Central memory CD4-positive, alpha-beta T cell (primary cell): ENCODE measurements at places on chromosomes 1 and 21.

- no peak for DNase-seq
Observed at GRCh38 chr1:79974659-79975058, 968.1 kb upstream of the ADGRL4 start.

GRCh38 chr1:174769961-174770549 lies 229.7 kb upstream of the CACYBP start:
- DNase-seq = peak; percentile 42

GRCh38 chr1:232123775-232124659 lies 497.4 kb downstream of the DISC1 start:
- no peak for DNase-seq

GRCh38 chr1:30842697-30843354 lies 65.7 kb downstream of the SDC3 start:
- DNase-seq = no peak

DNA sequence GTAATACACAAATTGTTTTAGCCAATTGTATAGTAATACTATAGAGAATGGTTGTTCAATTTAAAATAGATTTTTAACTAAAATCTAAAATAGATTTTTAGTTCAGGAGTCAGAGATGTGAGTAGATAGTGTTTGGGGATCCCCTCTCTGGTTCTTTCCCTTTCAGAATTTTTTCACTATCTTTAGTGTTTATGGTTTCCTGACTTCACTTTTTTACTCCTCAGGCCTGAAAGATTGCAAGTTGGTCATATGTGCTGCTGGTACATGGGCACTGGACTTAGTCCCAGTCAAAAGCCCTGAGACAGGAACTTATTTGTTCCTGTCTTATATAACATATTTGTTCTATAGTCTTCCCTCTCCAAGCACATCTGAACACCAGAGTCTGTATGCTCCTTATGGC lies 96.8 kb upstream of the ATP1B1 start:
- no peak for DNase-seq

- DNase-seq = no peak
Observed at GRCh38 chr1:54465351-54465811, 59.2 kb upstream of the SSBP3 start.

GRCh38 chr21:16509476-16509875 lies 779.7 kb downstream of the USP25 start:
- no peak for DNase-seq

DNA sequence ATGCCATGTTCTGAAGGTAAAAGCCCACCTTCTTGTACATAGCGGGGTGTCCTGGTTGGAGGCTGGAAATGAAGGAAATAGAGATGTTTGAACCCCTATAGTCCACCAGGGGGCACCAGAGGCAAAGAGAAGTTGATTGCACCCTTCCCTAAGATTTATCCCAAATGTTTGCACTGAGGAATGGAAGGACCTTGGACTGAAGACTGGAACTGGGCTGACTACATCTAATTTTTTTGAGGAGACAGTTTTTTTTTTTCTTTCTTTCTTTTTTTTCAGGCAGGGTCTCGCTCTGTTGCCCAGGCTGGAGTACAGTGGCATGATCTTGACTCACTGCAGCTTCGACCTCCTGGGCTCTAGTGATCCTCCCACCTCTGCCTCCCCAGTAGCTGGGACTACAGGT lies 55.3 kb upstream of the EIF4G3 start:
- DNase-seq = peak; percentile 31

GRCh38 chr21:36703626-36704280 lies 4.8 kb downstream of the SIM2 start:
- no peak for DNase-seq

DNA sequence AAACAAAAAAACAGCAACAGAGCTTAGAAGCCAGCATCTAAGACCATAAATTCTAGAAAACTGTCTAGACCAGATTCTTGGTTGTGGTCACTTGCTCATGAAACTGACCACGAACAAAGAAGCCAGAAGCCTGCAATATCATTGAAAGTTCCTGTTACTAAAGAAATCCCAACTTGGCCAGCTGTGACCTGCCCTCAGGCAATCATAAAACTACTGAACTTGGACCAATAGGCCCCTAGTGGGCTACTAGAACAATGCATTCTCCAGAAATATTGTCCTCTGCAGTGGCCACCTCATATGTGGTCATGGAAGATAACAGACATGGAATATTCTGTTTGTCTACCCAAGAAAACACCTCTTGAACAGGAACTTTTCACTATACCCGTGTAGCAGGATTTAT lies 87.7 kb downstream of the SPATA17 start:
- DNase-seq = no peak
